Stimulated activated CD8-positive, alpha-beta memory T cell treated with anti-CD3 and anti-CD28 coated beads, Interleukin-7, amount 100 ng/mL, for 24 hours (primary cell): ENCODE measurements at places on chromosomes 4 and X.

DNA sequence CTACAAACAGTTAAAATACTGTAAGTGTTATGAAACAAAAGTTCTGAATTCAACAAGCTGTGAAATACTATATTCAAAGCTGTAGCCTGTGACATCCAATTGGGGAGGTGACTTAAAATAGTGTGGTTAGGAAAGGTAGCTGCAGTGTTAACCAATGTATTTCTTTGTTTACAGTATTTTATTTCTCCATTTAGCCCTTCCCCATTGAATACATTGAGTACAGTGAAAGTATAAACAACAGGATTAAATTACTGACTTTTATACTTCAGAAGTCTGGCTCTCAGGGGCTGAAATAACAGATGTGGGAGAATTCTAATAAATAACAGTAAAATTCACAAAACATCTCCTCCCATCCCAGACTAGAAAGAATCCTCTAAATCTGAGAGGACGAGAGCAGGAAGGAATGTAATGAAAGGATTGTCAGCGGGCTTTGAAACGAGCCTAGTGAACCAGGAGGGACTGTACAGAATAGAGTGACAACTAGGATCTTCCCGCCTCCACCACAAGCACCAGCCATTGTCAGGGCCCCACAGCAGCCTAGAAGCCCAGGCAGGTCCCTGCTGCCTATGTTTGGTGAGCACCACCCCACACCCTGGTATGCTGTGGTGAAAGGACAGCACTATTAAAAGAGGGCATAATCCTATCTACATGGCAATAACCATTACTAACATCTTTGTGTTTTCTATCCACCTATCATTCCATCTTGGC lies 73.7 kb downstream of the SPCS3 start:
- no peak for DNase-seq

DNA sequence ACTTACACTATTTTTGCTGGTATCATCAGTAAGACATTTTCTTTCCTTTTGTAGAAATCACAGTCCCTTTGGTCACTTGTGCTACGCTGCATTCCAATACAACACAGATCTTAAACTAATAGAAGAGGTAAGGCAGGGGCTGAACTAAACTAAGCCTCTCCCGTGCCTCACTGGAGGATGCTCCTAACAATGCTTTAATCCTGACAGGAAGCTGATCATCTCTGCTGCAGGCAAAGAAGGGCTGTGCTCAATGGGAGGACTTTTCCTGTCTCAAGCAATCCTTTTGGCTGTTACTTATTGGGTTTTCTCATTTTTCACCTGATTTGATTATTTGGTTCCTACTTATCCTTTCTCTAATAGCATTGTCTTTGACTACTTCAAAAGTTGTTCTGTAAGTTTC lies 583.1 kb downstream of the INPP4B start:
- no peak for DNase-seq

- DNase-seq, result no peak
These were observed 352.7 kb upstream of the IGFBP7 start for GRCh38 chr4:57462843-57463242.

GRCh38 chr4:139955600-139955999 lies 198.4 kb downstream of the MAML3 start:
- DNase-seq, result no peak

GRCh38 chrX:131778269-131779218 lies 234.7 kb downstream of the OR13H1 start:
- no peak for DNase-seq

DNA sequence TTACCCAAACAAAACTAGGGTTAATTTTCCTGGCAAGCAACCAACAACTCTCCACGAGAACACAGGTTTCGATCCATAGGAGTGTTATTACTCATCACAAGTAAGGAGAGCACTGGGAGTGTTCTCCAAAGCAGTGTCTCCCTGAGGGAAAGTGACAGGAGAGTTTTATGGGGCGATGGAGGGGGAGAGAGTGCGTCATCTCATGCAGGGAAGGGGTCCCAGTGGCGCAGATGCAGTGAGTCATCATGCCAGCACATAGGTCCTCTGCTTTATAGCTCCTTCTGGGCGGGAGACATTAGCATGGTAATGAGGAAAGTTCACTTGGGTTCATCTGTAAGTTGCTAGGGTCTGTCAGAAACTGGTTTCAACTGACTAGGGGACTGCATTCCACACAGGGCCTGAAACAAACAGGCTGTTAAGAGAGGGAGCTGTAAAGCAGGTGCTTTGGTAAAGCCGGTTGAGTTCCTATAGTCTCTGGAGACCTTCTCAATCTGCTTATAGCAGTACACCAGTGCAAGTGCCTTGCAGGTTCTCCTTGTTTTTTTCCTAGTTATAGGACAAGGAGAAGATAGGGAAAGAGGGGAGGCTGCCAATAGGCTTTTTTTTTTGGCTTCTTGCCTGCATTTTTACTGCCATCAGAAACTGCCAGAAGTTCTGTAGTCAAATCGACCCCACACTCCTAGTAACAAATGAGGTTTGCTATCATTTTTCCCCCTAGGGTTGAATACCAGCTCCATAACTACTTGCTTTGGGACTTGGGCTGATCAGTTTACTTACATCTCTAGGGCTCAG lies 12.8 kb upstream of the BOD1L1 start:
- no peak for DNase-seq

DNA sequence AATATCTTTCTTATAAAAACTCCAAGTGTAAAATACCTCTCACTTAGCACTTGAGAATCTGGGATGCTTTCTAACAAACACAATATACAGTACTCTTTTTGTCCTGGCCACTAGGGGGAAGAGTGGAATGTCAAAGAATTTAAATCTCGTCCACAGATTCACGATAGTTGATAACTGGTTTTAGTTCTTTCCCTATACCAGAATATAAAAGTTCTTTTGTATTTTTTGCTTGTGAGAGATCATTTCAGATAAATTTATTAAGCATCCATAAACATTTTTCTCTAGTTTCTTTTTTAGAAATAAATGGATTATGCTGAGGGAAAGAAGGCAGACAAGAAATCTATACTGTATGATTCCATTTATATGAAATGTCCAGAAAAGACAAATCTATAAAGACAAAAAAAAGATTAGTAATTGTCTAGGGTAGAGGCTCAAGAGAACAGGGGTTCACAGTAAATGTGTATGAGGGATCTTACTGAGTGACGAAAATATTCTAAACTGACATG lies 50.4 kb downstream of the MGARP start:
- no peak for DNase-seq
